ENCODE measurements at places on chromosomes 7 and 10. TPM values are rescaled to one million over a fixed set of nuclear protein-coding genes. Genes with fewer than 3 reads are reported as not detected.

CLDN4 gene
- total RNA-seq: 568 TPM

DNA sequence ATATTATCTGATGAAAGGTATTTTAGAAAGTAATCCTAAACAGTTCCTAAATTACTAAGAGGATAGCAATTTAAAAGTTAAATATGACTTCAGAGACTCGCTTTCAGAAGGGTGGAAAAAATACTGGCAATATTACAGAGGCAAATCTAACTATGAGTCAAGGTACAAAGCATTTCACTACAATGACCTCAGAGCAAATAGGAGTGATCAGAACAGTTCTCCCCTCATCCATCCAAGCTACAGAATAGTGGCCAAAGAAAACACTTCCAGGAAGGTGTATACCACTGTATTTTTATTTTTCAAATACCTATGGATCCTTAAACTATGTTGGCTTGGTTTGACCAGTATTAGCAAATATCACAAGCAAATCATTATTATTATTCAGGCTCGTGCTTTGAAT is 112.8 kb upstream of the ODAD2 start:
- DNase-seq: no peak

HDAC9 gene
- total RNA-seq: 8.7 TPM

DNA sequence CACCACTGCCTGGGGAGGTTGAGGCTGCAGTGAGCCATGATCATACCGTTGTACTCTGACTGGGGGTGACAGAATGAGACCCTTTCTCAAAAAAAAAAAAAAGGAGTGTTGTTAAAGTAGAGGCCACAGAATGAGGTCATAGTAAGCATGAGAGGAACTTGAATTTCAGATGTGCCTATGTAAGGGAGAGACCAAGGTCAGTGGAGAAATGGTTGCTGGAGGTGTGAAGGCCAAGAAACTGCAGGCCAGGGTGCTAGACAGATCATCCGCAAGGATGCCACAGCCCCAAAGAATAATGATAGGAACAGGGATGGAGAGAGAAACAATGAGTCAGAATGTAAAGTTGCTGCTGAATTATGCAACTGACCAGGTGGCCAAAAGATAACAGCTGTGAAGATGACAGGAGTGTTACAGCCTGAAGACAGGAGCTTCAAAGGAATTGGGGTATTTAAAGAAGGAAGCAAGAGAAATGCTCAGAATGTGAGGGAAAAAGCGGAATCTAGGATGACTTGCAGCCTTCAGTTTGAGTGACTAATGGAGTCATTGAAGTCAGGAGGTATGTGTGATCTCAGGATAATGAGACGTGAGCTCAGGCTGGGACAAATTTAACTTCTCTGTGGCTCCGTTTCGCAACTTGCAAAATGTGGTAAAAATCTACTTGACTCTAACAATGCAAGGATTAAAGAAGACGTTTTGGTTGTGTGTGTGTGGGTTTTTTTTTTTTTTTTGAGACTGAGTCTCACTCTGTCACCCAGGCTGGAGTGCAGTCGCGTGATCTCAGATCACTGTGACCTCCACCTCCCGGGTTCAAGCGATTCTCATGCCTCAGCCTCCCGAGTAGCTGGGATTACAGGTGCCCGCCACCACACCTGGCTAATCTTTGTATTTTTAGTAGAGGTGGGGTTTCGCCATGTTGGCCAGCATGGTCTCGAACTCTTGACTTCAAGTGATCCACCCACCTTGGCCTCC is 22.2 kb downstream of the TYW1B start:
- no peak for DNase-seq

SH2D4B gene
- total RNA-seq: not detected

ATP6V0A4 gene
- not detected for total RNA-seq

DNA sequence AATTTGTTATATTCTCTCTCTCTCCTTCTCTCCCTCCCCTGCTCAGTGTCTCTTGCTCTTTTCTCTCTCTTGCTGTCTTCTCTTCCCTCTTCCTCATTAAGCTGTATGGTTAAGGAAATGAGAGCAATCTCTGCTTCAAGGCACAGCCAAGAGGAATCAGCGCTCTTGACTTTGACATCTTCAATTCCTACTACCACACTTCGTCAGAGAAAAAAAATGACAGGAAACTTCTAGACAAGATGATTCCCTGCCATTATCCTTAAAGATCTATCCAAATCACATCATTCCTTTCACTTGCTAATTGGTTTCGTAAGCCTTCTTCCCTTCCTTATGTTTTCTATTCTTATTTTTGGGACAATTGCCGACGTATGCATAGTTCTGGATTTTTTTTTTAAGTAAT is 425.0 kb downstream of the KCNMA1 start:
- no peak for DNase-seq

DNA sequence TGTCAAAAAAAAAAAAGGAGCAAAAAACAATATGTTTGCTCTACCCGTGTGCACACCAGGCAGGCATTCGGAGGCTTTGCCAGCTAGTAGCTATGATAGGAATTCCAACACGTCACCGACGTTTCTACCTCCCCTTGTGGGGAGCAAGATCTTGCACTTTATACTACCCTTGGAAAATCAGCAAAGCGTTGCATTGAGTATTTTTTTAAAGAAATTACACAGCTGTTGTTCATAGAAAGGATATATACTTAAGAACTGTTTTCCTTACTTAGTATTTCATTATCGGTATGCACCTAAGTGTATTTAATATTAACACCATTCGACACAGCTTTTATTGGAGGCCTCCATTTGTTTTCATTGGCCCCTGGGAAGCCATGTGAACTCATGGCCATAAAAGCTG is 159.9 kb upstream of the MGMT start:
- no peak for DNase-seq

WDFY4 gene
- 1.5 TPM for total RNA-seq

- no peak for DNase-seq
These were observed 488.5 kb downstream of the MDFIC start for GRCh38 chr7:115410434-115410820.

- DNase-seq: no peak
These were observed 37.9 kb downstream of the ADAM12 start for GRCh38 chr10:126350216-126350992.

CLRN3 gene
- total RNA-seq: 76.8 TPM

DNA sequence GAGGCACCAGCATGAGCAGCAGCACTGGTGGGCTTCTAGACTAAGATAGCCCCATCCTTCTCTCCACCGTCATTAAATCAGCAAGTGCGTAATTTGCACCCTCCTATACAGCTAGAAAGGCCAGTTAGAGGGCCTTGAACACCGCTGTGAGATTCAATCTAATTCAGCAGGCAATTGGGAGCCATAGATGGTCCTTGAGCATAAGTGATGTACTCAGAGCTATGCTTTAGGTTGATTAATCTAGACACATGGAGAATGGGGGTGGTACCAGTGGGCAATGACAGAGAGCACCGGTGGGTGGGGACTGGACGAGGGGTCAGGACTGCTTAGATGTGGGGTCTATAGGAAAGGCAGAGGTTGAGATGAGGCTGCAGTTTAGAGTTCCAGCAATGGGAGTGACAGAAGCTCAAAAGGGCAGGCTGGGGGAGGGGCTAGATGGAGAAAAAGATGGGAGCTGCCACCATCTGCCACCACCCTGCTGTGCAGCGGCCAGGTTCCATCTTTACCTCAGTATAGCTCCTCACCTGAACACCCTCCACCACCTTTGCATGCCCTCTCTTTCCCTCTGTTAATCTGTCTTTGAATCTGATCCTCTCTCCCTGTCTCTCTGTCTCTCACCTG is 87.3 kb downstream of the C10orf105 start:
- DNase-seq: no peak

VWDE gene
- 1.2 TPM for total RNA-seq

SPDYE5 gene
- total RNA-seq: not detected
